SK-N-SH (cell line): ENCODE measurements at places on chromosomes 6 and 20. TPM values are rescaled to one million over a fixed set of nuclear protein-coding genes. Genes with fewer than 3 reads are reported as not detected.

The RSPH4A gene
- polyA plus RNA-seq = 0.30 and 0.37 TPM in 2 replicates

DNA sequence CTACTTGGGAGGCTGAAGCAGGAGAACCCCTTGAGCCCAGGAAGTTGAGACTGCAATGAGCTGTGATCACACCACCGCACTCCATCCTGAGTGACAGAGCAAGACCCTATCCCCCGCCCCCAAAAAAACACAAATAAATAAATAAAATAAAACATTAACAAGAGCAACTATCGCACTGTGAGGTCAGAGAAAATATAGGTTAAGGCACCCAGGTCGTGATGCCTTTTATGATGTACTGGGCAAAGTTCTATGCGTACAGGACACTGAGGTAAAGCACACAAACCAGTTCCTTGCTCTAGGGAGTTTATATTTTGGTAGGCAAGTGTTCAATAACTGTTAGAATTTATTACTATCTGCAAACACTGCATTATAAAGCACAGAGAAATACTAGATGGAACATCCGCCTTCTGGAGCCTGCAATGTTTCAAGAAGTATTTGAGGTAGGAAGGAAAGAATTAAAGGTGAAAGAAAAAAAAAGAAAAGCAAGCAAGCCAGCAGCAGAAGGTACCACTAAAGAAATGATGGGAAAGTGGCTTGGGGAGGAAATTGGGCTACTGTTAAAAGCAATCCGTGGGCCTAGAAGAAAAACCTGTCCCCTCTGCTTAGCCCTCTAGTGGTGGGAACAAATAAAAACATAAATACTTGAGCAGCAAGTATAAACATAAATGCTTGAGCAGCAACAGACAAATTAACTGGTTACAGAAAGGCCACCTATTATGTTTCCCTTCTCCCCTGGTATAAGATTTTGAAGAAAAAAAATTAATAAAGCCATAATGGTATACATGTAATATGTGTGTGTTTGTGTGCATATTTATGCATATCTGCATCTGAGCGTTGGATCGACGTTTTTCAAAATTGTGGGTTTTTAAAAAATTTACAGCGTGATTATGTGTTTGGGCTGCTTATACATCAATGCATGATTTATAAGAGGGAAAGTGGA, 128.0 kb downstream of the PHACTR1 start:
- H3K4me1 ChIP-seq = peaks cover 6% of the 10 kb centered on the region
- no peaks in the 10 kb centered on the region for H3K27me3 ChIP-seq
- no peaks in the 10 kb centered on the region for H3K36me3 ChIP-seq
- H3K4me3 ChIP-seq = no peak overlapping the region
- DNase-seq = peak; percentile 37

- no peak overlapping the region for H3K4me3 ChIP-seq
- DNase-seq = no peak
- no peaks in the 10 kb centered on the region for H3K4me1 ChIP-seq
- H3K27me3 ChIP-seq = no peaks in the 10 kb centered on the region
Measured at GRCh38 chr6:61586934-61587537, 699.0 kb downstream of the KHDRBS2 start.

DNA sequence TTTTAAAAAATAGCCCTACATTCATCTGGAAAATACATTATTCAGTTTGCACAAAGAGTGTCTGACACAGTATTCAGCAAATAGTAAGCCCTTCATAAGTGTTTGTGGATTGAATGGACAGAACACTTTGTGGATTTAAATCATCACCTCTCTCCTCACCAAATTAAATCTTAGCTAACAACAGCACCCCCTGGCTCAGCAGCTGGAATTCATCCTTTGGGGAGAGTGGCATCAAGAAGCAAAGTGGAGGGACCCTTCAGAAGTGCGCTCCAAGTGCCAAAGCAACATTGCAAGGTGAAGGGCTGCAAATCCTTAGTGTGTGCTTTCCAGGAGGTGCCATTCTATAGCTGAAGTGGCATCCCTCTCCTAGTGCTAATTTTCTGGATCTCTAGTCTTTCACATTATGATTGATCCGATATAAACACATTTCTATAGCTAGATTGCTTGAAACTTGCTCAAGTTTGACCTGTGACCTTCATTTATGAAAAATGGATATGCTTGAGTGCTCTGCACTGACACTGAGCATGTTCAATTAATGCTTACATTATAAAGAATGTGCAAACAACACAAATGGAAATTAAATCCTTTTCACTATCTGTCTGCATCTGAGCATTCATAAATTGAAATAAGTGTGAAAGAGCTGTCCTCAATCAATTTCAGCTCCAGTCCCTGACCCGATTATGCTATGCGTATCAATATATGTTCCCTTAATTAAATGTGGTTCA, 891.7 kb downstream of the C6orf118 start:
- H3K4me3 ChIP-seq = no peak overlapping the region
- no peaks in the 10 kb centered on the region for H3K27me3 ChIP-seq
- no peak overlapping the region for H3K27ac ChIP-seq
- DNase-seq = no peak
- no peaks in the 10 kb centered on the region; the same call in 1 of the 2 replicates for H3K4me1 ChIP-seq

- no peaks in the 10 kb centered on the region for H3K36me3 ChIP-seq
- no peak overlapping the region for H3K27ac ChIP-seq
- DNase-seq = no peak
- no peaks in the 10 kb centered on the region; the same call in 1 of the 2 replicates for H3K4me1 ChIP-seq
Measured at GRCh38 chr6:169803271-169803811, 51.9 kb downstream of the ERMARD start.

- DNase-seq = no peak
- H3K27me3 ChIP-seq = no peaks in the 10 kb centered on the region
- H3K4me1 ChIP-seq = no peaks in the 10 kb centered on the region
- H3K27ac ChIP-seq = no peak overlapping the region
Measured at GRCh38 chr20:13765299-13765698, 19.4 kb downstream of the ESF1 start.

DNA sequence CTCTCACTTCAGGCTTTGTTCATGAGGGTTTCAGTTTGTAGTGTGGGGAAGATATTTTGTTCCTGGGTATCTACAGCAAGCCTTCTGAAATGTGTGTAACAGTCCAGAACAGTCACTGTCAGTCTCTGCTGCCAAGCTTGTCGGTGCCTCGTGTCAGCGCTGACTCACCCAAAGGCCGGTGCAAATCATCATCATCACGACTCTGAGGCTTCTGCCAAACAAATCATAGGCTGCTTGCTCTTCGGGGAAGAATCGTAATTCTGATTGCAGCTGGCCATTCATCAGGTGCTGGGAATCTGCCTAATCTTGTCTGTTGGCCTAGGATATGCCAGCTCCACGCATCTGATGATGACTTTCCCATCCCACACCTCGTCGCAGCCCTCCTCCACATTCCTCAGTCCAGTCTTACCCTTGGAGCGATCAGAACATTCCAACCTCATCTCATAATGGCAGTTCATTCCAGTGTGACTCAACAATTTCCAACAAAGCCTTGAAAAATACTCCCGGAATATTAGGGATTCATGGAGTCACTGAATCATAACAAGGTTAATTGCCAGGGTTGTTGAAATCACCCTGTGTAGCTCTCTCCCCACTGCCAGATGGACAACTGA, 40.9 kb downstream of the ALDH8A1 start:
- no peak for DNase-seq
- H3K27me3 ChIP-seq = no peaks in the 10 kb centered on the region
- H3K36me3 ChIP-seq = no peaks in the 10 kb centered on the region
- peak overlapping the region; percentile 44 for H3K4me3 ChIP-seq

DNA sequence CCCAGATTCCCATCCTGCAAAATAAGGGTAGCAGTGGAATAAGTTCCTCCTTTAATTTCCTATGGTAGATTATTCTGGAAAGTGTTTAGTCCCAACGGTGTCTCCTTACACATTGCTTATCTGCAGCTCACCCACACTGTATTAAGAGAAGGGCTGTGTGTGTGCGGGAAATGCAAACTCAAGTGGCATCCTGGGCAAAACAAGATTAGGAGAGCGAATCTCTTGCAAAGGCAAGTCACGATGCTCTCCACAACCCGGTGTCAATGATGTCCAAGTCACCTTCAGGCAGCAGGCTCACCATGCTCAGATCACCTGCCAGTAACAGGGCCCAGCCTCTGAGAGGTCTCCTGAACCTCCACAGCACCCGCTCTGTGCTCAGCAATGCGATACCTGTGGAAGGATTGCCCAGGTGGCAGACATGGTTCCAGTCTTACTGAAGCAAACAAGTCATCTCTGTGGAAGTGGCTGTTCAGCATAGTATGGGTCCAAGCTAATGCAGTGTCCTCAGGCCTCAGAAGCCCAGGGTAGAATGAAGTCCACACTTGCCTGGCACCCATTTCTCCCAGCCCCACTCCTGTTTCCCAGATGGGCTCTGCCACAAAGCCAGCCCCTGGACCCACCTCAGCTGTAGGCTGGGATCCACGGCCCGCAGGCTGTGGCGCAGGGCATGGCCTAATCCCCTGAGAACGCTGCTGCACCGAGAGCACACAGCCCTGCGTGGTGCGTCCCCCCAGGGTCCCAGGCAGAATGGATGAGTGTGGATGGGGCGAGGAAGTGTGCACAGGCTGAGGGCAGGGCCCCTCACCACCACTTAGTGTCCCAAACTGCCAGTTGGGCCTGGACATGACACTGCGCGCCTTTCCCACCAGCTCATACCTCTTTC, 101.2 kb downstream of the PXDC1 start:
- no peaks in the 10 kb centered on the region; the same call in 1 of the 2 replicates for H3K27me3 ChIP-seq
- H3K27ac ChIP-seq = no peak overlapping the region
- no peak for DNase-seq
- H3K4me1 ChIP-seq = peaks cover 2% of the 10 kb centered on the region
- H3K4me3 ChIP-seq = no peak overlapping the region
